ENCODE measurements at places on chromosomes 7 and 10. TPM values are rescaled to one million over a fixed set of nuclear protein-coding genes. Genes with fewer than 3 reads are reported as not detected.

- no peak for DNase-seq
- H3K4me3 ChIP-seq = no peak overlapping the region
- no peaks in the 10 kb centered on the region for H3K27me3 ChIP-seq
Observed at GRCh38 chr7:46152696-46153095, 231.6 kb upstream of the IGFBP3 start.

- no peak overlapping the region for H3K4me3 ChIP-seq
- no peak overlapping the region for H3K27ac ChIP-seq
- peaks cover 7% of the 10 kb centered on the region for H3K4me1 ChIP-seq
- DNase-seq = no peak
- no peaks in the 10 kb centered on the region for H3K27me3 ChIP-seq
- no peaks in the 10 kb centered on the region for H3K36me3 ChIP-seq
Observed at GRCh38 chr10:24992512-24993133, 23.3 kb downstream of the ENKUR start.

DNA sequence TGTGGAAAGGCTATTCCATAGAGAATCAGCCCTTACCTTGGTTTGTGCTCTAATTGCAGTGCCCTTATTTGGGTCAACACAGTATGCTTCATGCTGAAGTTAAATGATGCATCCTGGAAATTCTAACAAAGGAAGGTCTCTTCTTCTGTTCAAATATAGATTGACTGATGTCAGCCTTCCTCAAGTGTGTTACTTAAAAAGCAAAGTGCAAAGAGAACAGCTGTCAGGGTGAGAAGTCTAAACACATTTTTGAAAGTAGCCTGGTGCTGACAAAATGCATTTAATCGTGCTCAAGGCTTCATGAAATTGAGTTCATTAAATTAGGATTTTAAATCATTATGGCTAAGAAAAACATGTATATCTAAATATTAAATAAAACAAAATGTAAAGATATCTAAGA is 19.5 kb downstream of the AGR2 start:
- H3K27ac ChIP-seq = no peak overlapping the region
- no peak overlapping the region for H3K4me3 ChIP-seq
- no peaks in the 10 kb centered on the region for H3K27me3 ChIP-seq
- peaks cover 6% of the 10 kb centered on the region for H3K4me1 ChIP-seq
- no peak for DNase-seq

Gene AKR1C3
- total RNA-seq = 0.50 TPM

GRCh38 chr7:158532093-158532627 is 55.5 kb downstream of the PTPRN2 start:
- no peak overlapping the region for H3K27ac ChIP-seq
- H3K4me1 ChIP-seq = no peaks in the 10 kb centered on the region
- H3K36me3 ChIP-seq = no peaks in the 10 kb centered on the region
- no peak for DNase-seq

DNA sequence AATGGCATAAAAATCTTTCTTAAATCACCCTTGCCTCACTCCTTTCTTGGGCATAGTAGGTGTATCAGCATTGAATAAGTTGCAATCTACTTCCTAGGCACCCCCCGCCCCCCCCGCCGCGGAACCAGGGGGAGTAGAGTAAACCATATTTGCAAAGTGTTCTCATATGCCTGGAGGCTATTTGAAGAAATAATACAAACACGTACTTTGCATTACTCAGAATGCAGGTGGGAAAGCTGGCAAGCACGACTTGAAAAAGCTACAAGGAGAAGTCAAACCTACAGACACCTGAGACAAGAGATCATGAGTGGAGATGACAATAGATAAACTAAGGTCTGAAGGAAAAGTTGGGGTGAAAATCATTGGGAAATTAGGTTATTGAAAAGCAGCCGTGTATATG is 65.6 kb downstream of the POM121L12 start:
- H3K4me1 ChIP-seq = no peaks in the 10 kb centered on the region
- peaks cover 4% of the 10 kb centered on the region for H3K27me3 ChIP-seq
- H3K27ac ChIP-seq = no peak overlapping the region
- DNase-seq = no peak
- no peak overlapping the region for H3K4me3 ChIP-seq
- no peaks in the 10 kb centered on the region for H3K36me3 ChIP-seq

Gene ZPBP
- not detected for total RNA-seq

Gene SAP25
- total RNA-seq = not detected

Gene AQP1
- 18.0 TPM for total RNA-seq

Gene GNAT3
- not detected for total RNA-seq

Gene CDC14C
- total RNA-seq = not detected

Gene ELFN1
- total RNA-seq = 0.65 TPM

Gene SMKR1
- total RNA-seq = not detected

DNA sequence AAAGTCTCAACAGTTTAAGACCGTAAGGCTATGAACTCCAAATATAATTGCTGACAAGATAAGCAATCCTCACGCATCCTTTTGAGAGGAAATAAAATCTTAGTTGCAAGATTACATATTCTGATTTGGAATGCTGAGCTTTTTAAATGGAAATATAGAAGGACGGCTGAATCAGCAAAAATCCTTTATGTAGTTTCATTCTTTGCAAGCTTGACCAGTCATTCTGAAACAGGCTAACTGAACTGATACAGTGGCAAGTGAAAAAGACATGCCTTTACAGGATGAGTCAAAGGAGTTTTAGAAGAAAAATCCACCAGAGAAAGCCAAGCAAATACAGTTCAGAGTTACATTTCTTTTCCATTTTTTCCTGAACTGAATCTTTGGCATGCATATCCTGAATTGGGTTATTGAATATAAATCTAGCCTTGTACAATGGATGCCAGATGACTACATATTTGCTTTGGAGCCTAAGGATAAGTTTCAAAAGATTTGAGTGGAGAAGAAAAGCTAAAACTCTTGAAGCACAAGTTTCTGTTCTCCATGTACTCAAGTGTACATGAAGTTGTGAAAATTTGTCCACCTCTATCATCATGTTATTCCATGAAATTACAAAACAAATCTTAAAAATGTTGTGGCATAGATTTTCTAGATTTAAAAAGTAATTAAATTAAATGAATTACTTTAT is 4.4 kb downstream of the VIM start:
- peaks cover 66% of the 10 kb centered on the region for H3K4me1 ChIP-seq
- DNase-seq = no peak
- peak overlapping the region; percentile 99 for H3K27ac ChIP-seq
- H3K4me3 ChIP-seq = peak overlapping the region; percentile 89

Gene VCL
- 429 TPM for total RNA-seq

- H3K27me3 ChIP-seq = no peaks in the 10 kb centered on the region
- H3K36me3 ChIP-seq = peaks cover 10% of the 10 kb centered on the region
- H3K4me1 ChIP-seq = peaks cover 4% of the 10 kb centered on the region
- DNase-seq = no peak
- no peak overlapping the region for H3K27ac ChIP-seq
Observed at GRCh38 chr7:71665716-71666115, 533.8 kb downstream of the GALNT17 start.

Measured in chondrocyte (in vitro differentiated cells).